NCI-H187 treated with DMSO at 0.1 percent for 48 hours (cell line): ENCODE measurements at places on chromosomes 3 and 15.

GRCh38 chr15:98805434-98806274 is 157.3 kb downstream of the IGF1R start:
- no peak for DNase-seq

DNA sequence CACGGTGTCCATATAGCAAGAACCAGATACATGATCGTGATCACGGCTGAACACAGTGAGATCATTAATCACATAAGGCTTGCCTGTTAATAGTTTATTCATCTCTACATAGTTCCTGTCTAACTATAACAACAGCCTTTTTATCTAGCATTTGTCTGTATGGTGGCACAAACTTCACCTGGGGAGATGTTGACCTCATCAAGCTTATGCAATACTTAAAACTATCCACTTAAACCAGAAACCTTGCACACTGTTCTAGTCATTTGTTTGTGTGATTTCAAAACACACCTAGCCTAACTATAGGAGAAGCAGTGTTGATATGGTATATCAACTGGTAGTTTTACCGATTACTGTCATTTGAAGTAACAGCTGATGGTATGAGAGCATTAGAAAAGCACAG is 124.8 kb downstream of the VPS13C start:
- DNase-seq, result no peak

GRCh38 chr15:88624156-88624970 is 3.2 kb downstream of the AEN start:
- DNase-seq, result no peak

DNA sequence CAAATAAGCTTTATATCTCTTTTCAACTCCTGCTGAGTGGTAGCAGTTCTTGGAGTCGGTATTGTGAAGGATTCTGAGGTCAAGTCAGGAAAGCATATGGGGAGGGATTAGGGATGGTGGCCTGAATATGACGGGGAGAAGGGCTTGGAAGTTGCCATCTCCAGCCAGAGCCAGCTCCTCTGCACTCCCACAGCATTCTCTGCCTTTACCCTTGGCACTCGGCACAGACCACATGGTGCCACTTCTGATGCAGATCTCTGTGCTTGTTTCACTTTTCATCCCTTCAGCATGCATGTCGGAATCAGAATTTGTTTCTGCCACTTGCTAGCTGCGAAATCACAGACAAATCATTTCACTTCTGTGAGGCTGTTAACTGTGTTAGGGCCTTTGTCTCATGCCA is 52.5 kb downstream of the RAB11A start:
- no peak for DNase-seq

DNA sequence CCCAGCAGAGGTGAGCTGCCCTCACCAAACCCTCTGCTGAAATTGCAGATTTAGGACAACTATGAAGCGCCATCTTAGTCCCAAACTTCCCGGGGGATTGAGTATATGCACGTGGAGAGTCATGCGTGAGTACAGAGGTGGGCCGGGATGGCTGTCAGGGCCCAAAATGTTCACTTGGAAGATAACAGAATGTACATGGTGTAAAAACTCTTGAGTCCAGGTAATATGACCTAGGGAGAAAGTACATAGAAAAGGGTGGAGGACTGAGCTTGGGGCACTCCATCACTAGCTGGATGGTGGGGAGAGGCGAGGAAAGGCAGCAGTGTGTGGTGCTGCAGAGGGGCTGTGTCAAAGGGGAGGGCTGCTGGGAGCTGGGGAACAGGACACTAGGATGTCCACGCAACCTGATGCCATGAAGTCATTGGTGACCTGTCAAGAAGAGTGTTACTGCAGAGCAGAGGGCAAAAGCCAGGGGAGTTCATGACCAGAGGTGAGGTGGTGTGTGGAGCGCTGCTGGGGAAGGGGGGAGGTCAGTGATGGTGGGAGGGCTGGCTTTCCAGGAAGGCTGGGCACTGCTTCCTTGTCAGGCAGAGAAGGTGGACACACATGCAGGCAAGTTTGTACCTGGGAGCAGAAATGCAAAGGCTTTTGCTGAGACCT is 236.2 kb upstream of the LYSMD4 start:
- no peak for DNase-seq

- DNase-seq, result no peak
These were observed 170.3 kb downstream of the SUCLG2 start for GRCh38 chr3:67484085-67484484.

- no peak for DNase-seq
These were observed 64.9 kb upstream of the POLG start for GRCh38 chr15:89399238-89400115.

- no peak for DNase-seq
These were observed 534.2 kb downstream of the ZIC1 start for GRCh38 chr3:147943265-147943945.

DNA sequence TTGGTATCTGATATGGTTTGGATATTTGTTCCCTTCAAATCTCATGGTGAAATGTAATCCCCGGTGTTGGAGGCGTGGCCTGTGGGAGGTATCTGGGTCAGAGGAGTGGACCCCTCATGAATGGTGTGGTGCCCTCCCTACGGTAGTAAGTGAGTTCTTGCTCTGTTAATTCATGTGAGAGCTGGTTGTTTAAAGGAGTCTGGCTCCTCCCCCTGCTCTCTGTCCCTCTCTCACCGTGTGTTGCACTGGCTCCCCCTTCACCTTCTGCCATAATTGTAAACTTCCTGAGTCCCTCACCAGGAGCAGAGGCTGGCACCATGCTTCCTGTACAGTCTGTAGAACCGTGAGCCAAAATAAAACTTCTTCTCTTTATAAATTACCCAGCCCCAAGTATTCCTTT is 246.9 kb upstream of the AGTR1 start:
- no peak for DNase-seq

- no peak for DNase-seq
These were observed 63.8 kb upstream of the ANKRD34C start for GRCh38 chr15:79218588-79219200.

- no peak for DNase-seq
These were observed 4.5 kb upstream of the ULK3 start for GRCh38 chr15:74847432-74847831.

GRCh38 chr15:34332553-34333120 is 4.9 kb downstream of the SLC12A6 start:
- DNase-seq, result no peak

DNA sequence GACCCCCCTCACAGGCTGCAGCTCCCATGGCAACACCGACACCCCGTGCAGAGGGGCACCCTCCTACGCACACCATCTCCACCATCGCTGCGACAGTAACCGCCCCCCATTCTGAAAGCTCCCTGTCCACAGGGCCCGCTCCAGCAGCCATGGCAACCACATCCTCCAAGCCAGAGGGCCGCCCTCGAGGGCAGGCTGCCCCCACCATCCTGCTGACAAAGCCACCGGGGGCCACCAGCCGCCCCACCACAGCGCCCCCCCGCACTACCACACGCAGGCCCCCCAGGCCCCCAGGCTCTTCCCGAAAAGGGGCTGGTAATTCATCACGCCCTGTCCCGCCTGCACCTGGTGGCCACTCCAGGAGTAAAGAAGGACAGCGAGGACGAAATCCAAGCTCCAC is 19.9 kb upstream of the BFSP2 start:
- DNase-seq, result no peak

DNA sequence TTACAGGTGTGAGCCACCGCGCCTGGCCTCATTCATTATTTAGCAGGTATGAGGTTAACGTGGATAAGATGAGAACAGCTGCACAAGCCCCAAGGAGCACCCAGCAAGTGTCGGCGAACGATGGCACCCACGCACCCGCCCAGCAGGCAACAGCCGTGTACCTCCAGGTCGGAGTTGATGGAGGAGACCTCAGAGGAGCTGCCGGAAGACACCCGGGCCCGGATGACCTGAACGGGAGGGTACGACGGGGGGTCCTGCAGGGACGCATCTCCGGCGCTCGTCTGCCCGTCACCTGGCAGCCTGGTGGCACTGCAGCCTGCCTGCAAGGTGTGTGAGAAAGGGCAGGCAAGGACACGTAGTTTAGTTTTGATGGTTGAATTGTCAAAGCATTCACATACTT is 29.1 kb downstream of the TMEM44 start:
- DNase-seq, result no peak

GRCh38 chr3:176430244-176431037 is 766.8 kb downstream of the TBL1XR1 start:
- DNase-seq, result no peak

GRCh38 chr15:31488437-31489204 is 162.0 kb downstream of the KLF13 start:
- DNase-seq, result no peak

GRCh38 chr3:43477600-43477999 is 144.2 kb downstream of the ANO10 start:
- DNase-seq, result no peak

DNA sequence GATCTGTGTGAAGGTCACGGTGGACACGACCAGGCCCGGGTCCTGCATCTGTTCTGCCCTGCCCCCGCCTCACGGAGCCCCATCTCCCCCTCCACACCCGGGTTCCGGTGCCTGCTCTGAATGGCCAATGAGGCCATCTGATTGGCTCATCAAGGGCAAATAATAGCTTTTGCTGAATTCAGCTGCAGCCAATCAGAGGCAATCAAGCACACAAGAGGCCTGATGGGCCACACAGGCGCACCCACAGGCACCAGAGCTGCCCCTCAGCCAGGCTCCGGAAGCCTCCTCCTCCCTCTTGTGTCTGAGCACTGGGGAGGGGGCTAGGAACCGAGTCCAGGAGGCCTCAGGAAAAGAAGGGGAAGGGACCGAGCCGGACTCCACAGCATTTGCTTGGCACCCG is 49.5 kb downstream of the CACNA2D2 start:
- DNase-seq, result no peak

GRCh38 chr3:40753951-40754350 is 229.2 kb downstream of the ZNF621 start:
- no peak for DNase-seq

DNA sequence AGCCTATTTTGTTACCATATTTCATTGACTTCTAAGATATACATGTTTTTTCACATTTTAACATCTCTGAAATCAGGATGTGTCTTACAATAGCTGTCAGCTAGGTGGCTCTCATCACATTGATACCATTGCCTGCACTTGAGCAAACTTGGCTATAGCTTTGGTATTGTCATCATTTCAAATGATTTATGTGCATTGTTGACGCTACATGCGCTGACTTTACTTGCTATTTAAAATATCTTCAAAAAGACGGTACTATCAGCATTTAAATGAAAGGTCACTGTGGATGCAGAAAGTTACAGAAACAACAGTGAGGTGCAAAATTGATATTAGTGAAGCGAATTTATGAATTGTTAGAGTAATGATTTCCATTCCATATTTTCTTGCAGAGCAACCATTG is 54.0 kb upstream of the ABHD2 start:
- DNase-seq, result no peak

GRCh38 chr3:129429602-129430001 is 1.2 kb upstream of the EFCAB12 start:
- no peak for DNase-seq

GRCh38 chr15:24645627-24646026 is 29.9 kb upstream of the NPAP1 start:
- no peak for DNase-seq

DNA sequence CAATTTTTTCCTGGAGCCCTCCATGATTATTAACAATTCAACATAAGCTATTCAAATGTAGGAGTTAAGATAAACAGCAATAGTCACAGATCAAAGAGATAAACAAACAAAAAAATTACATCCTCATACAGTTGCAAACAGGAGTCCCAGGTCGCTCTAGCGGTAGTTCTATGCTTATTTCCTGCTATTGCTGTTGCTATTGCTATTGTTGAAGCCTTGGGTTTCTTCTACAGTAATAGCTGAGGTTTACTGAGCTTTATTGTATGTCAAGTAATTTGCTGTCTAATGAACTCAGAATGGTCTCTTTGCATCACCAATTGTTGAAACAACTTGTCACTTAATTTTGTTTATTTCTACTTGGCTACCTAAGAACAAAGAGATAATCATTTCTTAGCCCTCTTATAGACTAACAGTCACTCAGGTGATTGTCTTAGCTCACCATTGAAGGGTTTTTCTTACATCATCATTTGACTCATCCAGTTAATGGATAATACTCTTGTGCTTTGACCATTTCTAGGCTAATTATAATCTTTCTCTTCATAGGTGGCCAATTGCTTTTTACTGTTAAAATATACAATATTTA is 654.6 kb downstream of the MECOM start:
- DNase-seq, result no peak

DNA sequence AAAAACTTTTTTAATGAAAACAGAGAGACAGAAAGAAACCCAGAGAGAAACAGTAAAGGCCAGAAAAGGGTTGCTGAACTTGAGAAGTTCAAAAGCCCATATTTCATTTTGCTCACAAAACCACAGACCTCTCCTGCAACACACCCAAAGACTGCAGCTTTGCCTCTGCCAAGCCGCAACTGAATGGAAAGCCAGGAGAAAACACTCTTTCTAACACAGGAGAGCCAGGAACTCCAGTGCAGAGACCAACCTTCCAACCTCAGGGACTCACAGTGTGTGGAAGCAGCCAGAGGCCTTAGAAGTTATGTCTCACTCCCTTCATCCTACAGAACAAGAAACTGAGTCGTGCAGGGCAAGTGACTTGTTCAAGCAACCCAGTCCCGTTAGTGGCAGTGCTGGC is 163.1 kb upstream of the HES1 start:
- no peak for DNase-seq

- no peak for DNase-seq
These were observed 184.5 kb downstream of the EFHB start for GRCh38 chr3:19749448-19750017.

GRCh38 chr15:56732135-56732885 is 999 bp downstream of the ZNF280D start:
- no peak for DNase-seq

DNA sequence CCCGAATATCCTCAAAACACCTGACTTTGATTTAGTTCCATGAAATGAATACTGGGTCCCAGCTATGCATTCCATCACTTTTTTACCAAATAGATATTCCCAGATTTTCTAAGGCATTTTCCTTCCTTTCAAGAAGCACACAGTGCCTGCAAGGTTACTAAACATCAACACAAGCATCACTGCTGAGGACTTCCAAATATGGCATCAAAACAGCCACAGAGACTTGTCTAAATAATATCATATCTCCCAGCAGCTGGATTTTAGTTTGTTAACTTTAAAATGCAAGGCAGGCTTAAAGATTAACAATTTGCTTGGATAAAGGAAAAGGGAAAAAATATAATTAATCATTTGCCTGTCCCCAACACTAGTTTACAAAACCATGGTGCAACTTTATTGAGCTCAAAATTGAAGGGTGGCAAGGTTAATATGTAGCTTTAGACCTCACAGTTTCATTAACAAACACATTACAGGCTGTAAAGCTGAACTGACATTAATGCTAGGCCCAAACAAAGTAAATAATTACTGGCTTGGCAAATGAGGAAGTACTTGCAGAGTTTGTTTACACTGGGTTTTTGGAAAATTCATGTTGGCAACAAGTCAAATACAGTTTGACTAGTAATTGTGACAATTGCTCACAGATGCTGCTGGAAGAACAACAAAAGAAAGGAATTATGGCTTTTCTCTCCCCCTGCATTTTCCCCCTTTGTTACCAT is 401.7 kb upstream of the CDIN1 start:
- DNase-seq, result no peak

DNA sequence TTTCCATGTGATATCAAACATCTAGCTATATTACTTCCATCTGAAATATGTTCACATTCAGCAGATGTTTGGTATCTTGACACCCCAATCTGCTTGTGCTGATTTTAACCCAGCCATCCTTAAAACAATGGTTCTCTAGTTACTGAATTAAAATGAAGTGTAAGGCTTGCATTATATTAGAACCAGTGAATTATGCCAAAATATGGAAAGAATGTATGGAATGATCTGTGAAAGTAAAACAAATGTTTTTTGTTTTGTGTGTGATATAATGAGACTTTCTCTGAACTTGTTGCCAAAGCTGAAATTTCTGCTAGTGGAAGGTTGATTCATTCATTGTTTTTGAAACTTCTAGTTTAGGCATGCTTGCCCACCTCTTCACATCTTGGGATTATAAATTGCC is 317.1 kb downstream of the MEX3B start:
- no peak for DNase-seq

GRCh38 chr3:112013058-112013783 is 14.5 kb downstream of the TAGLN3 start:
- DNase-seq, result no peak
